Substantia nigra (tissue), 51 donors: ENCODE measurements at places on chromosomes 16 and 17.
A peak's percentile ranks its signal among the peaks of the same experiment; 100 is the strongest.

GRCh38 chr16:85373741-85374570, 239.2 kb upstream of the GSE1 start:
- no peak for DNase-seq

DNA sequence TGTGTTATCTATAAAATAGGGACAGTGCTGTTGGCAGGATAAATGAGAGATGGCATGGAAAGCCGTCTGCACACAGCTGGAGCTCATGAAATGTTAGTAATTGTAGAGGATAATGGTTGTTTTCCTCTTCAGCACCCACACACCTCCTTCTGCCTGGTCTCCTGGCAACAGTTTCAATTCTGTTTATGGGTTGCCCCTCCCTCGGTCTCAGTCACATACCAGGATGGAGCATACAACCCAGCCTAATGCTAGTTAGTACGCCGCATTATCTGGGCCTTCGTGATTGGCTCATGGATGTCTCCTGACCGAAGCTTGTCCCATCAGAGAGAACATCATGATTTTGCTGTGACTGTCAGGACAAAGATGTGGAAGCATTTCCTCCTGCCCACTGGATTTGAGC, 126.2 kb upstream of the WSCD1 start:
- DNase-seq = no peak

DNA sequence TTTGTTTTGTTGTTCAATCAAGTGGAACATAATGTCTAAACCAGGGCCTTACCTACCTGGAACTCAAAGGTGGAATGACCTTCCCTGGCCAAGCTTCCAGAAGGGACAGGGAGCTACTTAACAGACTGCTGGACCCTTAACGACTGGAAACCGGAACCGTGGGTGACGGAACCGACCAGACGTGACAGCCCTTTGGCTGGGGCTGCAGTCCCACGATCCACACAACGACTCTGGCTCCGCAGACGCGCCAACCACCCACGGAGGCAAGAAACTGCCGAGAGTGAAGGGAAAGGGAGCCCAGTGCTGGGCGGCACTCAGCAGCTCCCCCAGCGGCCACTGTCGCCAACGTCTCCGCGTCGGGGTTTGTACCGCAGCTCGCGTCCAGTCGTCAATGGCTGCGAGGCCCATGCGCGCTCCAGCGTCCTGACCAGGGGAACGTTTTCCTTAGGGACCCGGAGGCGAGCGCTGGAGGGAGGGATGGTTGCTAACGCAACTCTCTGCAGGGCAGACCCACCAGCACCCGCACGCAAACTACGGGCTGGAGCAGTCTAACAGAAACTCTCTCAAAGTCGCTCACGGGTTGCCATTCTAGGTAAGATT, 5.5 kb upstream of the KIF22 start:
- peak; percentile 60 for DNase-seq

GRCh38 chr16:58306327-58306726, 11.5 kb upstream of the PRSS54 start:
- no peak for DNase-seq

DNA sequence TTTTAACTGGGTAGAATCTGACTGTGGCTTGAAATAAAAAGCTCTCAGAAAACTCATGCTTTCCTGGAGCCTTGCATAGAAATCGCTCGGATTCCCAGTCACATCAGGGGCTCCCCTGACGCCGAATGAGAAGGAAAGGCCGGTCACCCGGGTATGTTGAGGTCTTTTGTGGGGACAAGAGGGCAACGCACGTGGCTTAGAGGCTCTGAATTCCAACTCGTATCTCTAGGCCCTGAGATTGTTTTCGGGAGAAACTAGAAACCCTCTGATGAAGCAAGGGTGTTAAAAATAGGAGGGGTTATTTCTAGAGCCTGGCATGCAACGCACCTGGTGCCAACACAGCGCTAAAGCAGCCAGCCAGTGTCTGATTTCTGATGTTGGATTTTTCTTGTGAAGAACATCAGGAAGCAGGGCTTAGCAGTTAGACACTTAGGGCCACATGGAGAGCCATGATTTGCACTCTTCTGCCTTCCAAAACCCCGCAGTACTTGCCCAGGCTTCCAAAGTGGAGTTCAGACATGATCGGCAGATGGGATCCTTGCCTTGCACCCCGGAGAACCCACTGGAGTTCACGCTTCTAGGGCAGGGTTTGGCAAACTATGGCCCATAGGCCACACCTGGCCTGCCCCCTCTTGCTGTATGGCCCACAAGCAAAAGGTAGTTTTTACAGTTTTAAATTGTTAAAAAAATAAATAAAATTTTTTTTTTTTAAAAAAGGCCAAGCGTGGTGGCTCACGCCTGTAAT, 12.6 kb downstream of the CACNG1 start:
- no peak for DNase-seq

GRCh38 chr16:89826531-89827382, 1.5 kb upstream of the SPIRE2 start:
- DNase-seq = no peak

DNA sequence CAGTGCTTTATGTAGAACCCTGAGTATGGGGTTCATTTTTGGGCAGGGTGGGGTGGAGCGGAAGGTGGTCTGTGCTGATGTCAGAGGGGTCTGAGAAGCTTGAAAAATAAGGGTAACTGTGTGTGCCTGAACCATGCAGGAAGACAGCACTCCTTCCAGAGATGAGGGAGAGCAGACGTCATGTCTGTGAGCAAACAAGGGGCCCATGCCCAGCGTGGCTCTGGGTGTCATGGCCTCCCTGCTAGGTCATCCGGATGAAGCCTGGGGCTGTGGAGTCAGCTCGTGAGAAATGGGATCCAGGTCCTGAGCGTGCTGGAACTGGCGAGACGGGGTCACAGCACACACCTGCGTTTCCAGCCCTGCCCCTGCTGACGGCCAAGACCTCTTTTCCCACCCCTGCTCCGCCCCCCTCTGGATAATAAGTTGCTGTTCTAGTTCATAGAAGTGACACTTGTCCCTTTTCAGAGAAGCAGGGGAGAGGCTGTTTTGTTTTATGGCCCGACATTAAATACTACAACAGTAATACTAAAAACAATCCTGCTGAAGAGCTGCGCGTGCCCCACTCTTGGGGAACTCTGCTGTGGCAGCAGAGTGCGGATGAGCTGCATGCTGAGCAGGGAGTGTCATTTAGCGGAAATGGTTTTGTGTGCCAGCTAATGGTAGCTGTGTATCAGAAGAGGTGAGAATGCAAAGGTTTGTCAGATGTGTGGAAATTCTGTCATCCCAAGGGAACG, 92.6 kb downstream of the RPTOR start:
- DNase-seq = no peak

DNA sequence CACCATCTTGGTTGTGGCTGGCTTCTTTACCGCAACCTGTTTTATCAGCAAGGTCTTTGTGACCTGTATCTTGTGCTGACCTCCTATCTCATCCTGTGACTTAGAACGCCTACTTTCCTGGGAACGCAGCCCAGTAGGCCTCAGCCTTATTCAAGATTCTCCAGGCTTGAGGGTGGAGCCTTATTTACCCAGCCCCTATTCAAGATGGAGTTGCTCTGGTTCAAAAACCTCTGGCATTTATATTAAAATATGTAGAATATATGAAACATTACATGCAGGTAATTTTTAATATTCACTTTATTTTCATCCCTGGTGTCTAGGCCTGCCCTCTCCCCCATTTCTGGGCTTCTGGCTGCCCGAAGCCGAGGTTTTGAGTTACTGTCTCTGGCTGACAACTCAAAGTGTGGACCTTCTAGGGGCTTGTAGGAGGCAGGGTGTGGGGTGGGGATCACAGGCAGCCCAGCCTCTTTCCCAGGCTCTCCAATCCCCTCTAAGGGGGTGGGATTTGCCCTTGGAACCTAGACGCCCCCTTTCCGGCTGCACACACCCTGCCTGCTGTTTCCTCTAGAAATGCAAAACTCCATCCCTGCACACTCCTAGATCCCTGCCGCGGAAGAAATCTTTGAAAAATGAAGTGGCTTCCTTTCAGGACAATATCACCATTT, 152.0 kb downstream of the KCNJ12 start:
- DNase-seq = no peak

DNA sequence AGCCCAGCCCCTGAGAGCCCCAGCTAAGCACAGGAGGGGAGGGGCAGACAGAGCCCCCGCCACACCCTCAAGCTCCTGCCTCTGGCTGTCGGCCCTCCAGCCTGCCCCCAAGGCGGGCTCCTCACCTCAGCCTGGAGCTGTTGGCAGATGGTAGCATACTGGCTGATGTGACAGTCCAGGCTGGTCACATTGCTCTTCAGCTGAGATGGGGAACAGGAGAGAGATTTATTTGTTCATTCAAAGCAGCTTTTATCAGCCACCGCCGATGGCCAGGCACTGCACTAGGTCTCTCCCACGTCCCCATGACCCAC, 14.8 kb downstream of the KIF18B start:
- no peak for DNase-seq

DNA sequence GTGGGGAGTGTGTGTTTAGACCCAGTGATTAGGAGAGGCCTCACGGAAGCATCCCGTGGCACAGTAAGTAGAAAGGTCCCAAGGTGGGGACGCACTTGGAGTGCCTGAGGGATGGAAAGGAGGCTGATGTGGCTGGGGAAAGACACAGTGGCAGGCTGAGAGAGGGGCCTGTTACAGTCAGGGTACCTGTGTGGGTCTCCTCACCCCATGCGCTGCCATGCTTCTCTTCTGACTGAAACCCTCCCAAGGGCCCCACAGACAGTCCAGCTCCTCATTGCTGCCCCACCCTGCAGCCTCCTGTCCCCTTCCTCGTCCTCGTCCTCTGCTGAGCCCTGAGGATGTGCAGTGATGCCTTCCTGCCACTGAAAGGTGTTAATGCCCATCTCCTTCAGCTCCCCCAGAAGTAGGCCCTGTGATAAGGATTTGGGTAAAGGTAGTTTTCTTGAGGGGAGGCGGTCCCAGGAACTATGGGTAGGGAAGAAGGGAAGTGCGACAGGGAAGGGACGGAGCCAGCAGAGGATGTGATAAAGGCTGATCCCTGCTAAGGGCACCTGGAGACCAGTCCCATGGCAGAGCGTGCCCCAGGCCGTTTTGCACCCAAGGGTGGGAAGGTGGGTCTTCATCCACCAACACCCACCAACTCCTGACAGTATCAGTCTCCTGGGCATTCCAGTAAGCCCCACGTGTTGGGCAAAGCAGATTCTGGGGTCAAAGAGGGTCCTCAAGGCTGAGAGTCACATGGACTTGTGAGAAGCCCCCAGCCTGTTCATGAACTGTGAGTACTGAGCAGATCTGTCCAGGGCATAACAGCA, 237.2 kb downstream of the GSG1L start:
- DNase-seq = no peak

DNA sequence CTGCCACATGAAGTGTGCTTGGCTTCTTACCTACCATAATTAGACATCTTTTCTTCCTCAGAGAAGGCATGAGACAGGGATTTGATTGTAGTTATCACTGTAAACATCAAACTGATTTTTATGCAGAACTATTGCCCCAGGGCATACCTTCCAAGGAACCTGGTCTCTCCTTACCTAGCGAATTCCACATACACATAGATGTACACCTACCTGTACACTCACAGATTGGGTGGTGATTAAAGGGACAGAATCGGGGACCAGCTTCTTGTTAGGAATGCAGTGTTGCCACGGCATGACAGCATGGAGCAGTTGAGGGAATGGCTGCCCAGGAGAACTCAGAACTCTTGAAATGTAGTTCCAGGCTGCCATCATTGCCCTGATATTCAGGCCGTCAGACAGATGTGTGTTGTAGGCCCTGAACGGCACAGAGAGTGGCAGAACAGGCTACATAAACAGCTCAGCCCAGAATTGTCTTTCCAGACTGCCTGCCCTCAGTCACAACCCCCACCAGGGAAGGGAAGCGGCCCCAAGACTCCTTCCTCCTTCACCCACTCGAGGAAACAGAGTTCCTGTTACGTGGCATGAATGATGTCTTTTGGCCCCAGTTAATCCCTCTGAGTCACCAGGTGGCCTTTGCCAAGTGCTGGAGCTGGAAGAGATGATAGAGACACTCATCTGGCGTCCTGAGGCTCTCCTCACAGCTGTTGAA, 17.8 kb upstream of the NAGLU start:
- no peak for DNase-seq

- no peak for DNase-seq
Observed at GRCh38 chr16:48892893-48893292, 282.9 kb upstream of the N4BP1 start.

DNA sequence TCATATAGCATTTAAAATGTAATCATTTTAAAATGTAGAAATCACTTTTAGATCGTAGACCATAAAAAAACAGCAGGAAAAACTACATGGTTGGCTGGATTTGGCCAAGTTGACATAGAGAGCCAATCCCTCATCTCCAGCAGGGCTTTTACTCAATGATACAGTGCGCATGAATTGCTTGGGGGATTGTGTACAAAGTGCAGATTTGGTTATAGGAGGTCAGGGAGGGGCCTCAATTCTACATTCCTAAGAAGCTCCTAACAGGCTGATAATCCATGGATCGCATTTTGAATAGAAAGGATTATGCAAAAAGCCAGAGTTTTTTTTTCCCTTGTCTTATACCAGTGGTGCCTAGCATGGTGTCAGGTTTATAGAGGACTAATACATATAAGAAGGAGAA, 445.1 kb downstream of the MAF start:
- DNase-seq = no peak

DNA sequence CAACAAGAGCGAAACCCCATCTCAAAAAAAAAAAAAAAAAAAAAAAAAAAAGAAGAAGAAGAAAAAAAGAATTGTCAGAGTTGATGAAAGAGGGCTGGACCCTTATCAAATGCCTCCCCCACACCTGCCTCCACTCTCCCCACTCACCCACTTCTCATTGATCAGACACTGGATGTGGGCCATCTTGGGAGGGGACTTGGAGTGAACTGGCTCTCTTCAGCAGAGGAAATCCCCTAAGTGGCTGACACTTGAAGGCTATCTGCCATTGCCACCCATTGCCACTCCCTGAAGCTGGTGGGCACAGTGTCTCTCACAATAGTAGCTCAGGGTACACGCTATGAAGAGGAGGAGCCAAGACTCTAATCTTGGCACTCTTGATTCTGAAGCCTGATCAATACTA, 1.6 kb downstream of the ITGA2B start:
- DNase-seq = no peak

DNA sequence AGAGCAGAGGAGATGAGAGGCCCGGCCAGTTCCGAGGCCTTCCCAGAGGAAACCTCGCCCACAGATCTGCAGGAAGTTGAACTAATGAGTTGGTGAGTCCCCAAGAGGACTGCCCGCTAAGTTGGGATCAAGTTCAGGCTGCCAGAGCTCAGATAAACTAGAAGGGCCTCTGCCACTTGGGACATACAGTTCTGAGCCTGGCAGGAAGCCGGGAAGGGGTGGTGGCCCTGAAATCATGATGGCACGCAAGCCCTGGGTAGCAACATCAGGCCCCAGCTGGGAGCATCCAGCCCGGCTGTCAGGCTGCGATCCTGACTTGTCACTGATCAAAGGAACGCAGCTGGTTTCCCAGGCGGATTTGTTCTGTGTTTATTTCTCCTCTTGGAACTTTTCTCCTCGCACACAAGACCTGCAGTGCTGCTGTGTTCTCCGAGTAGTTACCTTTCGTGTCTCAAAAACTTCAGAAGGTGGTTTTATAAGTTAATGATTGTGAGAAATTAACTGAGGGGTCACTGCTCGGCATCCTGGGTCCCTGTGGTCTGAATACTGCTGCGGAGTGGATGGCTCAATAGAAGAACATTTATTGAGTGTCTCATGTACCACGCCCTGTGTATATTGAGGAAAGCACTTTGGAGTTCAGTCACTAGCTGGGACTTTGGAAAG, 8.0 kb upstream of the WFDC1 start:
- DNase-seq = no peak

GRCh38 chr16:78100112-78100467, 636 bp downstream of the WWOX start:
- no peak for DNase-seq

- no peak for DNase-seq
Observed at GRCh38 chr16:72897707-72898106, 150.2 kb downstream of the ZFHX3 start.

- DNase-seq = no peak
Observed at GRCh38 chr17:14882131-14882530, 383.0 kb downstream of the PMP22 start.
